Activated naive CD8-positive, alpha-beta T cell treated with anti-CD3 and anti-CD28 coated beads for 36 hours (primary cell): ENCODE measurements at places on chromosomes 12 and 14.

DNA sequence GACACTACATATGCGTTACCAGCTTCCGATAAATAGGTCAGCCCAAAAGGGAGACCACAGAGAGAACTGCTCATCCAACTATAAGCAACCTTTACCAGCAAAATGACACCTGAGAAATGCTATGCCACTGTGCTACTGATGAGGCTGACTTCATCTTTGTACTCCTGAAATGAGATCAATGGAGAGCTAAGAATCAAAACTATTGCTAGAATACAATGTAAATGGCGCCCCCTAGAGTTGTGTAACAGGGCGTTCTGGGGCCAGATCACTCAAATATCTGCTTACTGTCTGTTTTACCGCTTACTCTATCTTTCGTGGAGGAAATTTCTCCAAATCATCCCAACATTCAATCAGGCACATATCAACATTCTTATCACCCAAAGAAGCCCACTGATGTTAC, 4.6 kb downstream of the ZNF384 start:
- peak; percentile 33 for DNase-seq

DNA sequence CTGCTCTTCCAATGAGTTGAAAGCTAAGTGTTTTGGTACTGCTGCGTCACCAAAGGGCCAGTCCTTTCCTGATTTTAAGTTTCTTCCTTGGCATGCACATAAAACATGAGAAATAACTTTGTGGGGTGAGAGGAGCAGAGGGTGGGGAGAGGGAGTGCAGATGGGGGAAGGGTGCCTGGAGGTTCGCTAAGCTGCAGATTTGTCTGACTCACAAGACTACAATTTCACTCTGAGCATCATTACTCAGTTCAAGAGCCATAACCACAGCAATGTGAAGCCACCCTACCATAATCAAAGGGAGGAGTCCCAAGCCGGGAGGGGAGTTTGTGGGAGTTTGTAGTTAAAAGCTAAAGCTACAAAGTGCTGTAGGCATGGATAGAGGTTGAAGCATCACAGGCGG, 136.1 kb downstream of the ANO2 start:
- no peak for DNase-seq

DNA sequence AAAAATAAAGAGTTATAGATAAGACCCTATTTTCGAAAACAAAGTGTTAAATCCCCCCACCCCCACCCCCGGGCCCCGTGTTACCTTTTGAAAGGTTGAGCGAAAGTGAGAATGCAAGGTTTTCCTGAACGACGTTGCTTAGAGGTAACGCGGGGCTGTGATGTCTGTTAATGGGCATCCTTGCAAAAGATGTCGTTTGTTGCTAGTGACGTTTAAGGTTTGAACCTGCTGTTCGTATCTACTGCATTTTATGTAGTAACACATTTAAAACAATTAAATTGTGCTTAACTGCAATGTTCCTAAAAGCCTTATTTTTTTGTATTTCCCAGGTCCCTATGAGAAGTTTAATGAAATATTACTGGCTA, 1.2 kb downstream of the CPSF6 start:
- peak; percentile 34 for DNase-seq

GRCh38 chr14:44654591-44654990, 147.5 kb upstream of the FSCB start:
- DNase-seq: no peak

DNA sequence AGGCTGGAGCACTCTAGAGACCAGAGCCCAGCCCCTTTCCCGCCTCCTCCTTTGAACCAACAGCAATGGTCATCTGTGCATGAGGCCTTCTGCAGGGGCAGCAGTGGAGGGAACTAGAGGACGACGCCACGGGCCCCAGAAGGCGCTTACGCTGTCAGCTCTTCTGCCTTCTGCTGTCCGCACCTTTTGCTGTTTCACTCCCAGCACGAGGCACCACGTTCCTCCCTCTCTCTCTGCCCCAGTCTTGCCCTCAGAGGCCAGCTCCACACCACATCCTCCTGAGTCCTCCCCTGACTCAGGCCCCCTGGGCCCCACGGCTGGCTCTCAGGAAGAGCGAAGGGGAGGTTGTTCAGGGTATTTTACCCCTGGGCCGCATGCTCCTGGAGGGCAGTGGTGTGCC, 15.5 kb downstream of the MMAB start:
- DNase-seq: no peak

DNA sequence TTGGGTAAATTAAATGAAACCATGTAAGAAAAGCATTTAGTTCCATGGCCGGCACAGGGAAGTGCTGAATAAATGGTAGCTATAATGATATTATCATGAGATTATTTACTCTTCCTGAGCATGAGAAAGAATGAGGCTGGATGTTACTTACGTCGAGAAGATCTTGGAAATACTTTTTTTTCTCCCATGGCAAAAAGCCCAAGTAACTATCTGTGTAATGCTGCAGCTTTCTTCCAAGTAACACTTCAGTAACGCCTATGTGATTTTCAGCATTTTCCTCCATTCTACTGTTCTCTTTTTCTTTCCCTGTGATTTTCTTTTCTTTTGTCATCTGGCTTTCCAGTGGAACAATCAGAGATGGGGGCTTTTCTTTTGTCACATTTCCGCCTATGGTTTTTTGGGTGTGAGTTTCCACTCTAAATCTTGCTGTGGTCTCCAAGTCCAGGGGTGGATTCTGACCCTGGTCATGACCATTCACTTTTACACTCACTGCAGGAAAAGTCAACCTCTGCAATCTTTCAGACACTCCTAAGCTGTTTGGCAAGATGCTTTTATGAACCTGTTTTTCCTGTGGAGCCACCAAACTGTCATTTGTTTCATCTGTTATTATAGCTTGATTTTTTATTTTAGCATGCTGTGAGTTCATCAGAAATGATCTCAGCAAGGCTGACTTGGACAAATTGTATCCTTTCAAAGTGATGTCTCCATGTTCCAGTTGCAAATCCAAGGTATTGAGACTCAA, 25.0 kb upstream of the SYCP3 start:
- DNase-seq: no peak

DNA sequence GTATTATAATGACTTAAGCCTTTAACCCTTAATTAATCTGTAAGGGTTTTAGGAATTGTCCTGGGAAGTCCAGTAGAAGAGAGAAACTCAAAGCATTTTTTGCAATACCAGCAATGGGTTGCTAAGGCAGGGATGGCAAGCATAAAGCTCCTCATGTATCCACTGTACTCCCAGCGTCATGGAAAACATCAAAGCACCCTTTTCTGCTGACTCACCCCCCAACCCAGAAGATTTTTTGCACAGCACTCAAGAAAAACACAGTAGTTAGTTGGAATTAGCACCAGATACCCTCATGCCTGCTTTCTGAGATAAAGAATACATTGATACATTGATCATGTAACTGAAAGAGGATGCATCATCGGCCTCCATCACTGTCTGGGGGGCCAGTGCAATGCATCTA, 199.1 kb upstream of the CNOT2 start:
- DNase-seq: no peak

GRCh38 chr14:92914087-92914656, 8.8 kb upstream of the CHGA start:
- peak; percentile 42 for DNase-seq

DNA sequence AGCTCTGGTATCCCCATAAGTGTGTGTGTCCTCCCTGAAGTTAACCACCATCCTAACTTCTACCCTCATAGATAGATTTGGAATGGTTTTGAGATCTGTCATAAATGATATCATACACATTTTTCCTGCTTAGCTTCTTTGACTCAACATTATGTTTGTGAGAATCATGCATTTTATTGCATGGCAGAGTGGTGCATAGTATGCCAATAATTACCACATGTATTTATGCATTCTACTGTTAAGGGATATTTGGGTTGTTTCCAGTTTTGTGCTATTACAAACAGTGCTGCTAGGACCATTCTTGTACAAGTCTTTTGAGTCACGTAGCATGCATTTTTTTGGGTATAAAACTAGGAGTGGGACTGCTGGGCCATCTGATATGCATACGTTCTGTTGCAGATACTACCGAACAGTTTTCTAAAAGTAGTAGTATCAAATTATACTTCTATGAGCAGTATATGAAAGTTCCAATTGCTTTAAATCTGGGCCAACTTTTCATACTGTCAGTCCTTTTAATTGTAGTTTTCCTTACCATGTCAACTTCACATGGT, 13.4 kb downstream of the GRIP1 start:
- no peak for DNase-seq
